ENCODE measurements at places on chromosomes 2 and 18.

GRCh38 chr2:100256416-100256815 is 65.9 kb downstream of the LONRF2 start:
- no peak for DNase-seq

DNA sequence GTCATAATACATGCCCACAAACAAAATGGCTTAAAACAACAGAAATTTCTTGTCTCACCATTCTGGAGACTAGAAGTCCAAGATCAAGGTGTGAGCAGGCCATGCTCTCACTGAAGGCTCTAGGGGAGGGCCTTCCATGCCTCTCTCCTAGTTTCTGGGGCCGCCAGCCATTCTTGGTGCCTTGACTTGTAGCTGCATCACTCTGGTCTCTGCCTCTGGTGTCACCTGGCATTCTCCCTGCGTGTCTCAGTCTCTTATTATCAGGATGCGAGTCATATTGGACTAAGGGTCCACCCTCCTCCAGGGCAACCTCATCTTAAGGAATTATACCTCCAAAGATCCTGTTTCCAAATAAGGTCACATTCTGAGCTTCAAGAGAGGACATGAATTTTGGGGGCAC is 76.1 kb downstream of the KCNF1 start:
- no peak for DNase-seq

- DNase-seq, result no peak
Measured at GRCh38 chr2:157333304-157334047, 7.9 kb upstream of the ERMN start.

DNA sequence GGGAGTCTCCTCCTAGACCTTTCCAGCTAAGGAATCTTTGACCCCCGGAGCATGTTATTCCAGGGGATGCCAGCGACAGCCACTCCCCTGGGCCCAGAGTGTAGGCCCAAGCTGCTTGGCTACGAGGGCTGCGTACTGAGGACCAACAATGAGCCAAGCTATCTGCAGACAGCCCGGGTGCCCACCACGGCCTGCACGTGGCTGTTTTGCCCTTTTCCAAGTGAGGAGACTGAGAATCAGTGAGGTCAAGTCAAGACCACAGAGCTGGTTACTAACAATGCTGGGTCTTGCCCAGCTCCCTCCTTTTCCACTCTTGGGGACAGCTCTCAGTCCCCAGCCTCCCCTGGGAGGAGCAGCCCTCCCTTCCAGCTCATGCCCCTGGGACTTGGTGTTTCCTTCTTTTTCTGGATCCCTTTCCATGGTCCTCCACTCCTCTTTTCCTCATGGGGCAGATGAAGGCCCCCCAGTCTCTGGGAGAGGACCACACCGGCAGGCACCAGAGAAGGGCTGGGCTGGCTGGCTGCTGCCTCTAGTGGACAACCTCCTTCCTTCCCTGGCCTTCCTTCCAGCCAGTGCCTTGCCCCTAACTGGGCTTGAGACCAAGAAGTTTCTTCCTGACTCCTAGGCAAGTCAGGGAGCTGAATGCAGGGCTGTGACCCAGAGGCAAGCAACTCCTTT is 550 bp upstream of the MALL start:
- no peak for DNase-seq

DNA sequence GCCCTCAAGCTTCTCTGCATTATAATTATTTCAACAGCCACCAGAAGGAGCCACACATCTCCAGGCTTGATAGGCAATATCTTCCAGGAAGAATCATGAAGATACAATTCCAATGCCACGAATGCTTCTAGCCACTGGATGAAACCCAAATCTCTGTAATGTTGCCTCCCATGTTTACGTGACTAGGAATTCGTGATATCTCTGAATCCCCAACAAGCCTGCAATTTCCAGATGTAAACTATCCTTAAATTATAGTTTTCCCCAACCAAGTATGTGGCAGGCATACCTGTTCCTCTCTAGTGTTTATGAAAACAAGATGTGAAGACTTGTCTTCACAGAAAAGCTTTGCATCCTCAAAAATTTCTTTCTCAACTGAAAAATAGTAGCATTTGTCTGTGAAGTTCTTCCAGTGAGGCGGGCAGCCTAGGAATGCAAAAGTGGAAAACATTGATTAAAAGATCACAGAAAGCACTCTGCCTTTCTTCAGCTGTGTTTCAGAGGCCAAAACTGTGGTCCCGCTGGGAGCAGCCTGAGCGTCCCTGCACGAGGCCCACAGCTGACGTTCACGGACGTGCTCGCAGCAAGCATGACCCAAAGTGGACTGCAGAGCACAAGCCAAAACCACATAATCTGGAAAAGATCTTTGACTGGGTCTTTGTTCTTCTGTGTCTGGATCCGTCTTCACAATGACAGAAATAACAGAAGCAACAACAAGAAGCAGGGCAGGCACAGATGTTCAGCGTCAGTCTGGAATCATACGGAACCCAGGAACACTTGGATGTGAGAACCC is 65.1 kb upstream of the THOC1 start:
- DNase-seq, result no peak

GRCh38 chr18:8991155-8991554 is 111.3 kb upstream of the NDUFV2 start:
- no peak for DNase-seq

DNA sequence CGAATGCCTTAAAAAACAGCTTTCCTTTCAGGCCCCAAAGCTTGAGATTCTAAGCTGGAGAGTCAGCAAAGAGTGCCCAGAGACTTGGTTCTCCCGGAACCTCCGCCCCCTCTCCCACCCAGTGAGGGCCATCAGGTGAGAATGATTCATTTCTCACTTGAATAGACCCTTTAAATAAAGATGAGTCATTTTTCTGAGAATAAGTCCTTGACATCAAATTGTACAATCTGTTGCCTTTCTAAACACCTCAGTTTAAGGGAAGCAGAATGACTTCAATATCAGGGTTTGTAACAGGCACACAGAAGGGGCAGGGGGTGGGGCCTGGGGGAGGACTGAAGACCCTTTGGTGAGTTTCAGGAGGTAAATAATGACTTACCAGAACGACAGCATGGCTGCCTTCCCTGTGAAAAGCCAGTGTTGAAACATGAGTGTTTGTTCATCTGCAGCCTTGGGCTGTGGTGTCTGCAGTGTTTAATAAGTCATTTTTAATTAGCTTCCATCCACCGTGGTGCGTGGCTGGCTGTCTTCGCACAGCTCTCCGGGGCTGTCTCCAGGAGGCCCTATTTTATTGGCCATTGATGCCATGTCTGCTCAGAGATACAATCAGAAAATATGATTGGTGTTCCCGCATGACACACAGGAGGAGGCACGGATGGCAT is 134.9 kb upstream of the ZNF236 start:
- no peak for DNase-seq
